Epithelial cell of proximal tubule (primary cell): ENCODE measurements at places on chromosomes 3 and 15. TPM values are rescaled to one million over a fixed set of nuclear protein-coding genes. Genes with fewer than 3 reads are reported as not detected.

The CELF6 gene
- not detected in 2 replicates for total RNA-seq

The CCR5 gene
- total RNA-seq, result not detected in 2 replicates

The SATB1 gene
- 1.3 and 2.0 TPM in 2 replicates for total RNA-seq

The TPRG1 gene
- total RNA-seq, result not detected in 2 replicates

The ABI3BP gene
- total RNA-seq, result 3.6 TPM in 1 of 2 replicates, not detected in the other

The SLC28A1 gene
- not detected in 2 replicates for total RNA-seq

The HRH1 gene
- total RNA-seq, result 3.1 and 7.3 TPM in 2 replicates

The IL5RA gene
- total RNA-seq, result not detected in 2 replicates

The HTR3E gene
- not detected in 2 replicates for total RNA-seq

The MAGEL2 gene
- total RNA-seq, result 0.07 and 0.23 TPM in 2 replicates

The NPAP1 gene
- total RNA-seq, result 0.07 TPM in 1 of 2 replicates, not detected in the other

DNA sequence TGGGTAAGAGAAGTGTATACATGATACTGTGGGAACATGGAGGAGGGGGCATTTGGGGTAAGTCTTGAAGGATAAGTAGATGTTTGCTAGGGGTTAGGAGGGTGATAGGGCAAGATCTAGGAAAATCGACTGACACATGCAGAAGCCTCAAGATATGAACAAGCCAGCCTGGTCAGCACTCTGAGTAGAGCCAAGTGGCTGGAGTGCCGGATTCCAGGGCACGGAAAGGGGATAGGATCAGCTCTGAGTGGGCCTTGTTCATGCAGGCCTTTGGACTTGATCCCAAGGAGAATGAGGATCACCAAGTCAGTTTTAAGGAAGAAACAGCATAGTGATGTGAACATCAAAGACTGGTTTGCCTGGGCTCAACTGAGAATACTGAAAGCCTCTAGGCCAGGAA lies 24.3 kb upstream of the MANF start:
- no peak for DNase-seq

DNA sequence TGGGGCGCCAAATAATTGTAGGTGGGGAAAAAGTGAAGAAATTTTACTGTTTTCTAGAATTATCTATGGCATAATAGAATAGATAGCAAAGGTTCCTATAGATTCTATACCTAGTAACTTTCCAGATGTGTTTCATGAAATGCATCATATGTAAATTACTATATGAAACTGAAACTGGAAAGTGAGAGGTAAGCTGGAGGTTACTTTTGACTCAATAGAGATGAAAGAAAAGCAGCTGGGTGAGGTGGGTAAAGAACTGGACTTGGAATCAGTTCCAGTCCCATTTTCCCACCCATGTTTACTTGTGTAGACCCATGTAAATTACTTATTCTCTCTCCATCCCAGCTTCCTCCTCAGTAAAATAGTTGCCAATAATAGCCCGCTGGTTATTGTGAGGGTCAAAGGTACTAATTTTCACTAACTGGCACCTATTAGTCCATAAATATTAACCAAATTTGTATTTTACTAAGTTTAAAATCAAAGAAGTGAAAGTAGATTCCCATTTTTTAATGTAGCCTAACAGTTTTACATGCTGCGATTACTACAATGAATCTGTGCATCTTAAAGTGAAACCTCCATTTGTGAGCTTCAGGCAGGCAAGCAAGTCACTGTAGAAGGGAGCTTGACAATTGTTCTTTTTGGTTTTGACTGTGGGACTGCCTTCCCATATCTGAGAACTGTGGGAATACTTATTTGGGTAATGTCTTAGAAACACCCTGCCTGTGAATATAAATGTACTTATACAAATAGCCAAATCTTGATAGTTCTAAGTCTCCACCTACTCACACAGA lies 312.1 kb downstream of the SLC9A9 start:
- no peak for DNase-seq

DNA sequence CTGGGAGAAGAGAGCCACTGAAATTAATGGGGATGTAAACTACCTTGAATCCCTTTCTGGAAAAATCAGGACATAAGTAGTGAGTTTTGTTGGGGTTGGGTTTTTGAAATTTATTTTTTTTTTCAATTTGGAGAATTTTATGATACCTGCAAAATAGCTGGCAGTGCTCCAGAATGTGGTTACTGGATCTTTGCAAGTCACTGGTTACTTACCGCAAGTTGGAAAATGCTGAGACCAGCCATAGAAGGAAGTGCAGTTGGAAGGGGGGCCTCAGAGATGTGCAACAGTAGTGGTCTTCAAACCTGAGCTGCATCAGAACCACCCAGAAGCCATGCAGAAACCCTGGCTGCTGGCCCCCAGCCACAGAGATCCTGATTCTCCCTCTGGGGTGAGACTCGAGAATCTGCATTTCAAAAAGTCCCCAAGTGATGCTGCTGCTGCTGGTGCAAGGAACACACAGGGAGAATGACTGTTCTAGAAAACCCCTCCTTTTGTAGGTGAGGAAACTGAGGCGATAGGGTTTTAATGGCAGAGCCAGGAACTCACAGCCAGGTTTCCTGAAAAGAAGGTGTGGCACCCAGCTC lies 39.7 kb downstream of the SEMA5B start:
- DNase-seq, result no peak

DNA sequence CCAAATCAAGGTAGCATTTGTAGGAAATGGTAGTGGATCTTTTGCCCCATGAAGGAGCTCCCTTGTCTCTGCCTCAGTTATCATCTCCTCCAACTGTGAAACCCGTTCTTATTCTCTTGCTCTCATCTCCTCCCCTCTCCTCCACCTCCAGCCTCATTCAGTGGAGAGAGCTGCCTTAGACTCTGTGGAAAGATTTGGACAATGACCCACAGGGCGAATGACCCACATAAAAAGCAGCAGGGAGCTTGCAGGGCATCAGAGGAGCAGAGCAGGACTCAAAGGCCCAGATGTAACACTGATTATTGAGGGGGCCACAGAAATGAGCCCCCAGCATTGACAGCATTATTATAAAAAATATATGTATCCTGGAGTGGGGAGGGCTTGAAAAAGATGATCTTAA lies 641.1 kb upstream of the CFAP20DC start:
- no peak for DNase-seq

- DNase-seq, result no peak
Observed at GRCh38 chr3:4981294-4981664, 2.0 kb downstream of the BHLHE40 start.

GRCh38 chr15:26848498-26848897 lies 18.4 kb upstream of the GABRA5 start:
- no peak for DNase-seq

- peak; percentile 40 for DNase-seq
Observed at GRCh38 chr15:84914909-84915605, 30.6 kb downstream of the SLC28A1 start.

- no peak for DNase-seq
Observed at GRCh38 chr15:89119489-89120478, 31.5 kb downstream of the ABHD2 start.

GRCh38 chr3:127762077-127762786 lies 60.1 kb downstream of the MGLL start:
- no peak for DNase-seq

DNA sequence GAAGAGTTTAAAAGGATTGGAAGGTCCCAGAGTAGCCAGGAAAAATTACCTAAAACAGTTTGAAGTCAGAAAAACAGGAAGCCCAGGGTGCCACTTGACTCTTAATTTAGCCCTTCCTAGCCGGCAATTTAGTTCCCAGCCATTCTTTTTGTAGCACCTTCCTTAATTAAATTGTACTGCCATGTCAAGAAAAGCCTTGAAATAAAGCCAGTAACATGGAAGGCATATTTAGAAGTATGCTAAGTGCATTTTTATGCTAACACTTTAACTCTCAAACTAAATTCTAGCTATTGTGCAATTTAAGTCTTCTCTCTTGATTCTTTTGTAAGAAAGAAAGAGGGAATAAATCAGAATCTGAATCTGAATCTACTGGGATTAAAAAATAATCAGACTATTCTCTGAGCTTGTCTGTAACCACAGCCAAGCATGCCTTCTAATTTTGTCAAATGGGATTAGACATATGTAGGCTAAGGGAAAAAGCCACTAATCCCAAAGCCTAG lies 43.2 kb downstream of the MAP3K13 start:
- DNase-seq, result no peak

DNA sequence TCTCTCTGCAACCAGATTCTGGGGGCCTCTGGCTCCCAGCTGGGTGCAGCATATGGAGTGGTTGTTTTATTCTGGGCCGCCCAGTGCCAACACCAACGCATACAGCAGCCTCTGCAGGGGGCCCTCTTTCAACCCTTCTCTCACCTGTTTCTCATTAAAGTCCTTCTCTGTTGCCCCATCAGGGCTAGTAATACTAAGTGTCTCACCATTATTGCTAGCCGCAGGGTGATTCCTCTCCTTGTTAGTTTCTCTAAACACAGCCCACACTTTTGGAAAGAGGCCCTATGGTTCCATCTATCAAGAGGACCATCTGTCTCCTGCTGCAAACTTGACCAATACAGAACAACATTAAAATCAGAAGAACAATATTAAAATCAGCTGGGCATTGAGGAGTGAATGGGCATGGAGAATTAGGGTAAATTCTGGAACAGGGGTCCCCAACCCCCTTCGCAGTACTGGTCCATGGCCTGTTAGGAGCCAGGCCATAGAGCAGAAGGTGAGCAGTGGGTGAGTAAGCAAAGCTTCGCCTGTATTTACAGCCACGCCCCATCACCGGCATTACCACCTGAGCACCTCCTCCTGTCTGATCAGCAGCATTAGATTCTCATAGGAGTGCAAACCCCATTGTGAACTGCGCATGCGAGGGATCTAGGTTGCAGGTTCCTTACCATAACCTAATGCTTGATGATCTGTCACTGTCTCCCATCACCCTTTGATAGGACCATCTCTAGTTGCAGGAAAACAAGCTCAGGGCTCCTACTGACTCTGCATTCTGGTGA lies 36.5 kb downstream of the ALS2CL start:
- no peak for DNase-seq

- DNase-seq, result no peak
Observed at GRCh38 chr15:65907661-65908060, 38.4 kb downstream of the RAB11A start.

- no peak for DNase-seq
Observed at GRCh38 chr15:88908123-88908522, 5.1 kb downstream of the MFGE8 start.

- DNase-seq, result no peak
Observed at GRCh38 chr3:114022145-114022802, 34.1 kb downstream of the CCDC191 start.

DNA sequence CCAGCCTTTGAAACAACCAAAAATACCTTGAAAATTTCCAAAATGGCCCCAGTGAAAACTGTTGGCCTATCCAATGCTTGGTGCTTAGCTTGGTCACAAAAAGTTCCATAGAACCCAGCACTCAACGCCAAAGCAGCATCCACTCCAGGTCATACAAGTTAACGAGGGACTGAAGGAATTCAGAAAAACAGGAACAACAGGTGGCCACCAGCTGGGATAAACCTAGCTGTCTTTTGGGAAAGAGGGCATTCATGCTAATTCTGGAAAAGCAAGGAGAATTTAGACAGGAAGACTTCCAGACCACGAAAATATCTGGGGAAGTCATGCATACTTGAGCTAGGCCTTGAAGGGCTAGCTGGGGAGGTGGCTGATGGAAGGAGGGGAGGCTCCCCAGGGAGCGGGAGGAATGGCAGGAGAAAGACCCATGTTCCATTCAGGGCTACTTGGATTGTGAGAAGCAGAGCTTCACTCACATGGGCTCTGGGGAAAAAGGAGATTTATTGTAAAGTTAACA lies 28.6 kb downstream of the COLQ start:
- DNase-seq, result no peak

- DNase-seq, result no peak
Observed at GRCh38 chr15:77120576-77120975, 49.7 kb upstream of the TSPAN3 start.

DNA sequence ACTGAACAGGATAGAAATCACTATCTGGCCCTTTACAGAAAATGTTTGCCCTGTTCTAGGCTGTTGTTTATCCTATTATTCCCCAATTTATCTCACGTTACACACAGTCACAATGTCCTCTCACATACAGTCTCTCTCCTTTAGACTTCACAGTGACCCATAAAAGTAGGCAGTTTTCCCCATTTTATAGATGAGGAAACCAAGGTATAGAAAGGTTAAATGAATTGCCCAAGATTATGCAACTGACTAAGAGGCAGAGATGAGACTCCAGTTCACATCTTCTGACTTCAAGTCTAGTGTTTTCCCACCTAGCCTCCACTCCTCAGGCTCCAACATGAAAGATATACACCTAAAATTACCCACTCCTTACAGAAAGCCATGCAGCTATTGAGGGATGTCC lies 99.3 kb upstream of the PLCL2 start:
- no peak for DNase-seq

DNA sequence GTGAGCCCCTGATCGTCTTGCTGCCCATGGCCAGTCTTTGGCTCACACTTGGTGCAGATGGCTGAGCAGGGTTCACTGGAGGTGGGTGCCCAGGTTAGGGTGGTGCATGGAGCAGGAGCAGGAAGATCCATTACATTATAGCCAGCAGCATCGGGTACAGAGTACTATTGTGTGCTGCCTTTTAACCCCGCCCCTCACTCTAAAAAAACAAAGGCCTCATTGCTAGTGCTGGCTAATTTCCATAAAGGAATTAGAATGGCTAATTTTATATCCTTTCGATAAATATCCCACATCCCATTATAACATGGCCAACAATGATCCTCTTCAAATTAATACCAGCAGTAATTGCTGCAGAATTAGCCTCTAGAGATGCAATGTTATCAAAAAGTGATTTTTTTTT lies 45.8 kb upstream of the PPP4R2 start:
- no peak for DNase-seq

DNA sequence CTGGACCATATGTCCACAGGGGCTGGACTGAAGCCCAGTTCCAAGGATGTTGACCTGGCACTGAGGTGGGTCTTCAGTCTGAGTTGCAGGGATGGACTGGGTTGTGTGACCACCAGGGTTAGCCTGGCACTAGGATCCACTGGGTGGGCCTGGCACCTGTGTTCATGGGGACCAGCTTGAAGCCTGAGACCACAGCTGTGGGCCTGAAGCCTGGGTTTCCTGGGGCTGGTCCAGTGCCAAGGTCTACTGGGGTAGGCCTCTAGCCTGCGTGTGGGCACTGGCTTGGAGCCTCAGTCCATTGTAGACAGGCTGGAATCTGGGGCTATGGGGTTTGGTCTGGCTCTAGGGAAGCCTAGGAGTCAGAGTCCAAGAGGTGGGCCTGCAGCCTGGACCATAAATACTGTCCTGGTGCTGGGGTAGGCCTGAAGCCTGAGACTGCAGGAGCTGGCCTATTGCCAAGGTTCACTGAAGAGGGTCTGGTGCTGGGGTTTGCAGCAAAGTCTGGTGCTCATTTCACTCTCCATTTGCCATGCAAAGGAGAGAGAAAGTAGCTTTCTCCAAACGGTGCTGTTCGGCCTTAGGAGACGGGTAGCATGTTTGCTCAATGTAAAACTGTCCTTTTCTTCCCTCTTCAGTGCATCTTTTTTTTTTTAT lies 51.2 kb upstream of the TBC1D5 start:
- DNase-seq, result no peak

- no peak for DNase-seq
Observed at GRCh38 chr15:89647191-89647851, 7.9 kb downstream of the KIF7 start.

DNA sequence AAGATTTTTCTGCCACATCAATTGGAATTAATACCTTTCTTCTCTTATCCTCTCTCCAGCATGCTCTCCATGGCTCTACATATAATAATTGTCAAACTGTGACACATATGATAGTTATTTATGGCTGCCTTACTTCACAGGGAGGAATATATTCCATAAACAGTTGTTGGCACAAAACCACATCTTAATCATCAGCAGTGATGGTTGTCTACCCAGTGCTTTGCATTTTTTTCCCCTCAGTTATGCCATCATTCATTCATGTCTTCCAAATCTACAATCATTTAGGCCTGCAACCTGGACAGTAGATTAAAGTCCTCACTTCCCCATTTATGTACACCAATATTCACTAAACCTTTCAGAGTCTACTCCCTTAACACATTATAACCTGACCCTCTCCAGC lies 107.7 kb downstream of the THRB start:
- DNase-seq, result no peak

GRCh38 chr3:94607778-94608177 lies 544.9 kb downstream of the NSUN3 start:
- DNase-seq, result no peak
